ENCODE measurements at places on chromosomes 2 and 18.

DNA sequence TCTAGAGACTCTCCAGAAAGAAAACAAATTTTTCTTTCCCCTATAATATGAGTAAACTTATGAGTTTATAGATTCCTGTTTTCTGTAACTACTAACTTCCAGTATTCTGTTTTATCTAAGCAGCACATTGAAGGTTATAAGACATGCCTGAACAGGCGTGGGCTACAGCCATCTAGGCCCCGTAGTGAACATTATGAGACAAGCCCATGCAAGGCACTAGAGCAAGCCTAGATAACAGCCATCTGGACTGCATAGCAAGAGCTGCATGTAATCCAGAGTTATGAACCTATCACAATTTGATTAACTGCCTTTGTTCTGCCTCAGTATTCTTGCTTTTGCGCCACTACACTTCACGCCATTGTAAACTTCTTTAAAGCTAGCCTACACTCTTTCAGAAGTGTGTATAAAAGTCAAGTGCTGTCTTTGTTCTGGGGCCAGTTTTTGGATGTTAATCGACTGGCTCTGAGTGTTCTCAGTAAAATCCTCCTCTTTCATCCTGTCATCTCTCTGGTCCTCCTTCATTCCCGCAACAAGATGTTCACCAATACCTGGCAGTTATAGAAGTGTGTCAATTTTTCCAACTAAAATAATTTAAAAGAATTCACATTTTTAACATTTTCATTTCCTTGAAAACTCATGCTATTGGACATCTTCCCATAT, 3.0 kb upstream of the SULT1C3 start:
- H3K4me1 ChIP-seq = no peaks in the 10 kb centered on the region
- H3K36me3 ChIP-seq = peaks cover 2% of the 10 kb centered on the region
- DNase-seq = no peak
- peaks cover 8% of the 10 kb centered on the region for H3K27me3 ChIP-seq

DNA sequence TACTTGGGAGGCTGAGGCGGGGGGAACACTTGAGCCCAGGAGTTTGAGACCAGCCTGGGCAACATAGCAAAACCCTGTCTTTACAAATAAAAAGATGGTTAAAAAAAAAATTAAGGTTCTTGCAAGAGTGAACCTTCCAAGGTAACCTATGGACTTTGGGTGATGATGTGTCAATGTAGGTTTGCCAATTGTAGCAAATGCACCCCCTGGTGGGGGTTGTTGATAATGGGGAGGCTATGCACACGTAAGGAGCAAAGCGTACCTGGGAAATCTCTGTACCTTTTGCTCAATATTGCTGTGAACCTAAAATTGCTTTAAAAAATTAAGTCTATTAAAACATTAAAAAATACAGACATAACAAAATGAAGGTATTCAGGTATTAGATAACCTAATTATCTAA, 70.4 kb downstream of the CWC22 start:
- H3K36me3 ChIP-seq = peaks cover 20% of the 10 kb centered on the region
- DNase-seq = peak; percentile 28
- no peaks in the 10 kb centered on the region for H3K27me3 ChIP-seq
- H3K4me1 ChIP-seq = no peaks in the 10 kb centered on the region
- H3K4me3 ChIP-seq = no peak overlapping the region

GRCh38 chr2:130258356-130258755, 60.1 kb upstream of the TUBA3E start:
- peaks cover 33% of the 10 kb centered on the region for H3K27me3 ChIP-seq
- no peak overlapping the region for H3K4me3 ChIP-seq
- no peak overlapping the region for H3K27ac ChIP-seq
- no peaks in the 10 kb centered on the region for H3K4me1 ChIP-seq

DNA sequence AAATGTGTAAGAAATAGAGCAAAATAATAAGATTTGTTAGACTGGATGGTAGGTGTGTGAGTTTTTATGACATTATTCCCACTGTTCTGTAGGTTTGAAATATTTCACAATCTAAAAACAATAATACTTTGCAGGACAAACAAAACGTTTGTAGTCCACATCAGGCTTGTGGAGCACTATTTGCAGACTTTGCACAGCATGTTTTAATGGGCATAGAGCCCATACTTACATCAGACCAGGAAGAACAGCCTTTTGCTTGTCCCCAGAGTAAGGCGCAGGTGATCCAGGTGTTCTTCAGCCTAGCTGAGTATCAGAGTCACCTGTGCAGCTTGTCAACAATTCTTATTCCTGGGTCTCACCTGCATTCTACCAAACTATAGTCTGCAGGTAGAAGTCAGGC, 9.1 kb upstream of the STK39 start:
- no peak overlapping the region for H3K4me3 ChIP-seq
- no peak for DNase-seq
- peaks cover 1% of the 10 kb centered on the region for H3K36me3 ChIP-seq
- peaks cover 1% of the 10 kb centered on the region for H3K27me3 ChIP-seq
- H3K4me1 ChIP-seq = no peaks in the 10 kb centered on the region

DNA sequence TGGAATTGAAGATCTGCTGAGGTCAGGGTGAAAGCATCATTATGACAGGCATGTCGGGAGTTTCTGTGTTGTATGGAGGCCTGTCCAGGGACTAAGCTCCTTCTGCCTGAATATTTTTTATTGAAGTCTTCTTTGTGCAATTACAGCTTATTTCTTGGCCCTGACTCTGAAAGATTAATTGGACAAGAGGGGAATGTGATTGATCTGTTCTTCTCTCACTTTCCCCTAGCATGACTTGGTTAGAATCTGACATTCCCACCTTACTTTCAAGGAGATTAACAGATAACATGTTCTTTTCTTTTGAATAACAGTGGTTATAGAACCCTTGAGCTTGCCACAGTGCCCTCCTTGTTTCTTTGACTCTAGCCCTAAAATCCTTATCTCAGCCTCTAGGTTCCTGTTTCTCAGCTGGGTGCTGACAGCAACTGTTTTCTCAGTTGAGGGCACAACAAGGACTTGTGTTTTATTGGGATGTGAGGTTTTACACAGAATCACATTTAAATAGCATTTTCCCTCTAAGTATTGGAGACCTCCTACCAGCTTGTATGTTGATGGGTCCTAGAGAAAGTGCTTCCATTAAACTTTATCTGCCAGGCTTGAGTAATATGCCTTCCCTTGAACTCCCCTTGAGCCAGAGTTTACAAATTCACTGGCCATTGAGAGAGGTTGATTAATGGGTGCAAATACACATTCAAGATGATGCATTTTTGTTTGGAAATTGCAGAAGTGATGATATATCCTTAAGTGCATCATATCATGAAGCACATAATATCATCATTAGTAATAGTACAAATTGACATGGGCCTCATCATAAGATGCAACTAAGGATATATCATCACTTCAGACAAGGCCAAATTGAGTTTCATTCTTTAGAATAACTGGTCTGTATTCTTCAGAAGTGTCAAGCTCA, 12.5 kb downstream of the TTLL4 start:
- H3K27me3 ChIP-seq = no peaks in the 10 kb centered on the region
- H3K27ac ChIP-seq = no peak overlapping the region
- no peak for DNase-seq
- H3K4me1 ChIP-seq = peaks cover 6% of the 10 kb centered on the region
- peaks cover 35% of the 10 kb centered on the region for H3K36me3 ChIP-seq

GRCh38 chr18:3610813-3611212, 160.8 kb downstream of the TGIF1 start:
- DNase-seq = no peak
- no peaks in the 10 kb centered on the region for H3K27me3 ChIP-seq
- no peak overlapping the region for H3K27ac ChIP-seq
- no peak overlapping the region for H3K4me3 ChIP-seq

- DNase-seq = no peak
- no peak overlapping the region for H3K27ac ChIP-seq
- no peaks in the 10 kb centered on the region for H3K4me1 ChIP-seq
- no peak overlapping the region for H3K4me3 ChIP-seq
- H3K27me3 ChIP-seq = no peaks in the 10 kb centered on the region
Observed at GRCh38 chr2:40289771-40290404, 162.0 kb downstream of the SLC8A1 start.

- H3K27ac ChIP-seq = no peak overlapping the region
- H3K4me1 ChIP-seq = peaks cover 14% of the 10 kb centered on the region
- no peaks in the 10 kb centered on the region for H3K27me3 ChIP-seq
Observed at GRCh38 chr2:191610756-191611155, 67.2 kb upstream of the NABP1 start.

DNA sequence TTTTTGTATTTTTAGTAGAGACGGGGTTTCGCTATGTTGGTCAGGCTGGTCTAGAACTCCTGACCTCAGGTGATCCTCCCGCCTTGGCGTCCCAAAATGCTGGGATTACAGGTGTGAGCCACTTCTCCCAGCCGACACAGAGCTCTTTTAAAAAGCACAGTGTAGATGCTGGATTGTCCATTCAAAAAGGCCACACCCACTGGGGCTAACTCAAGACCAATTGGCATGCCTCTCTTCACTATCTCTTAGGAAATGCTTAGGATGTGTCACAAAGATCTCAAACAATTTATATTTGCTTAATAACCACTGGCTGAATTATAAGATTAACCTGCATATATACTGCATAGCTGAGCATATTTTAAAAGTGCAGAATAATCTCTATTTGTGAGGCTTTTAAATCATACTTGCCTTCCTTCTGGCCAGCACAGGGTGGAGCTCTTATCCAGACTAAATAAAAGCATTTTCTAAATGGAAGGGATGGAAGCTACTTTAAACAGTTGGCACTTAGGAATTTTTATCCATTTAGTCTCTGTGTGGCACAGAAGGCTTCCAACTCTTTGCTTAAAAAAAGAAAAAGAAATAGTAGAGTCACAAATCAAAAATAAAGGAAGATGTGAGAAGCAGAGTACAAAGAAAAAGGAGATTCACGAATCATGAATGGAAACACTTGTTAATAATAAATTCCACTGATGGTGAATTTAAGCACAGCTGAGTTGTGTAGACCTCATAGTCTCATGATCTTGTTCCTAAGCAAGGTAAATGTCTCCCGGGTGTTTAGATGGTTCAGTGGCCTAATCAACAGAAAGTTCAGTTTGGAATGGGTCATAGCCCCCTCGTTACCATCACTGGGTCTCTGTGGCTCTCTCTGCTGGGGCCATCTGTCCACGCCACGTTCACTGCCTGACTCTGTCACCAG, 22.4 kb downstream of the CRYGD start:
- no peaks in the 10 kb centered on the region for H3K27me3 ChIP-seq
- H3K4me3 ChIP-seq = no peak overlapping the region
- no peak for DNase-seq
- H3K36me3 ChIP-seq = no peaks in the 10 kb centered on the region
- peaks cover 21% of the 10 kb centered on the region for H3K4me1 ChIP-seq

DNA sequence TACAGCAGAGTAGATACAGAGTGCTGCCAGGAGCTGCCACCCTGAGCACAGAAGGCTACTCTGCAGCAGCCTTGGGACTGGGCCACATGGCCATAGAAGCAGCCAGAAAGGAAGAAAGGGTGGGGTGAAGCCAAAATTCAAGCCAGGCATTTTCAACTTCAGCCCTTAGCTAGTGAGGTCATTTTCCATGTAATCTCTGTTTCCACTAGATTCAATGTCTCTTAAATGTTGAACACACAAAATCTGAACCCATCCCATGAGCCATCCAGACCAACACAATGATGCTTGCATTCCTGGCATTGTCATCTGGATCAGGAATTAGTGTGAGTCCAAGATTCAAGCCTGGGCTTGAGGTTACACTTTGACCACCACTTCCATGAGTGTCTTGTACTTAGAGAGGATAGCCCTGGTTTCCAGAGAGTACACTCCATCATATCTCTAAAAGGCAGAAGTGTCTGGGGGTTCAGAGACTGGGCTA, 243.6 kb downstream of the OSR1 start:
- no peak for DNase-seq
- no peak overlapping the region for H3K4me3 ChIP-seq
- H3K27ac ChIP-seq = no peak overlapping the region
- no peaks in the 10 kb centered on the region for H3K4me1 ChIP-seq

- H3K36me3 ChIP-seq = no peaks in the 10 kb centered on the region
- H3K4me3 ChIP-seq = no peak overlapping the region
- H3K4me1 ChIP-seq = peaks cover 3% of the 10 kb centered on the region
Observed at GRCh38 chr2:191907091-191907490, 60.2 kb upstream of the CAVIN2 start.

DNA sequence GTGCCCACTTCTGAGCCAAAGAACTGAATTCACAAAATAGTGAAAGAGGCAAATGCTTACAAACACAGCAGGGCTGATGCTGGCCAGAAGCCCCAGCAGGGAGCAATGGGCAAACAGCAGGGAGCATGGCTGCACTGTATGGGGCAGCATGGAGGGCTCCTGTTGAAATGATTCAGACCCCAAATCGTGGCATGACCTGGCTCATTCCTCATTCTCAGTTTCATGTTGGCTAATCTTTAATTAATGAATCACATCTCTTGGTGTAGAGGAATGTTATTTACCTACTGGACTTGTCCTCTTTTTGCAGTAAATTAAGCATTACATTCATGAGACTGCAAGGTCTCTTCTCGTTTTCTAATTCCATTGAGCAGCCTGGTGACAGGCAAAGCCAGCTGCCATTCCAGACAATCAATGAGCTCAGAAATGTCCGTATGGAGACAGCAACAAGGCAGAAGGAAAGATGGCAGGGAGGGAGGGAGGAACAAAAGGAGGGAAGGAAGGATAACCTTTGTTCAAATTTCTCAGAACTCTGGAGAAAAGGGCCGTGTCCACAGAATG, 84.9 kb upstream of the ST8SIA3 start:
- no peak overlapping the region for H3K4me3 ChIP-seq
- DNase-seq = no peak
- no peaks in the 10 kb centered on the region for H3K36me3 ChIP-seq
- H3K27ac ChIP-seq = no peak overlapping the region
- peaks cover 11% of the 10 kb centered on the region for H3K27me3 ChIP-seq

- H3K36me3 ChIP-seq = no peaks in the 10 kb centered on the region
- H3K27ac ChIP-seq = no peak overlapping the region
- peaks cover 3% of the 10 kb centered on the region for H3K4me1 ChIP-seq
Observed at GRCh38 chr18:73688851-73689711, 458.6 kb downstream of the FBXO15 start.

GRCh38 chr2:218754201-218754600, 27.7 kb upstream of the CYP27A1 start:
- H3K36me3 ChIP-seq = peaks cover 28% of the 10 kb centered on the region
- H3K4me3 ChIP-seq = no peak overlapping the region
- H3K4me1 ChIP-seq = no peaks in the 10 kb centered on the region
- no peak for DNase-seq
- H3K27ac ChIP-seq = no peak overlapping the region

DNA sequence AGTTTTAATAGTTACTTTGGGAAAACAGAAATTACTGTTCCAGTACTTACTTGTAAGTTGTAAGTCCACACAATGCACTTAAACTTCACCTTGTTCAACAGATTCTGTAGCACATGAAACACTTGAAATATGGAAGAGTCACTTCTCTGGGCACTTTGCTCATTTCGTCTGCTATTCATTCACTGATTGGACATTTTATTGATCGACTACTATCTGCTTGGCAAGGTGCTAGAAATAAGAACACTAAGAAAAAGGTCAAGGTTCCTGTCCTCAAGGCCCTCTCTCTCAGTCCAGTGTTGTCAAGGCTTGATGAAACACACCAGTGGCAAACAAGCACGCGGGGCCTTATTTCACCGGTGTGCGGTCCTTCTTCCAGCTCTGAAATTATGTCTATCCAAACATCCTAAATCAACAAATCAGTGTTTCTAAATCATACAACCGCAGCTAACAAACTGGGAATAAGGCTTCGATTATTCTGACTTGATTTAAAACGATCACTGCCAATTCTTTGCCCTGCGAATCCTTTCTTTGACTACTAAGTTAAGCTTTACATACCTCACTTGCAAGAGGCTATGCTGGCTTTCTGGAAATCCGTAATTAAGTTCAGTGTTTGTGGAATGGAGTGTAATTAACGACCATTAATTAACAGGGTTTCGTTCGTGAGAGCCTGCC, 780 bp upstream of the ITGAV start:
- no peaks in the 10 kb centered on the region for H3K36me3 ChIP-seq
- H3K27ac ChIP-seq = peak overlapping the region; percentile 79
- no peaks in the 10 kb centered on the region for H3K27me3 ChIP-seq

Data from activated naive CD8-positive, alpha-beta T cell treated with anti-CD3 and anti-CD28 coated beads for 36 hours (primary cell).